ENCODE measurements at places on chromosomes 1 and 21.
A peak's percentile ranks its signal among the peaks of the same experiment; 100 is the strongest.

GRCh38 chr1:6612641-6613360 is 730 bp upstream of the PHF13 start:
- no peak for DNase-seq

DNA sequence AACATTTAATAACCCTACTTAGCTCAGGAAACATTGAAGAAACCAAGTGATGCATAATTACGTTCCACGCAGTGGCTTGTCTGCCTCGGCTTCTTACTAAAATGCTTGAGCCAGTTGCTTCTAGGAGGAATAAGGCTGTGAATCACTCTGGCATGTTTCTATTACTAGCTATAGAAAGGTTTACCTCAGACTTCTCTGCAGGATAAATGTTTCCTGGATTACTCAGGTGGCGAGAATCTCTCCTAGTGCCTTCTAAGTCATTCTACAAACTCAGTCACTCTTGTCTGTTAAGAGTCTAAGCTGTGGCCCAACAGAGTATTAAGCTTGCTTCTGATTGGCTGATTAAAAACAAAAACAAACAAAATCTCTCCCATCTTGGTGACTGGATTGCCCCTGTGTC is 92.0 kb upstream of the RALGPS2 start:
- peak; percentile 33 for DNase-seq

DNA sequence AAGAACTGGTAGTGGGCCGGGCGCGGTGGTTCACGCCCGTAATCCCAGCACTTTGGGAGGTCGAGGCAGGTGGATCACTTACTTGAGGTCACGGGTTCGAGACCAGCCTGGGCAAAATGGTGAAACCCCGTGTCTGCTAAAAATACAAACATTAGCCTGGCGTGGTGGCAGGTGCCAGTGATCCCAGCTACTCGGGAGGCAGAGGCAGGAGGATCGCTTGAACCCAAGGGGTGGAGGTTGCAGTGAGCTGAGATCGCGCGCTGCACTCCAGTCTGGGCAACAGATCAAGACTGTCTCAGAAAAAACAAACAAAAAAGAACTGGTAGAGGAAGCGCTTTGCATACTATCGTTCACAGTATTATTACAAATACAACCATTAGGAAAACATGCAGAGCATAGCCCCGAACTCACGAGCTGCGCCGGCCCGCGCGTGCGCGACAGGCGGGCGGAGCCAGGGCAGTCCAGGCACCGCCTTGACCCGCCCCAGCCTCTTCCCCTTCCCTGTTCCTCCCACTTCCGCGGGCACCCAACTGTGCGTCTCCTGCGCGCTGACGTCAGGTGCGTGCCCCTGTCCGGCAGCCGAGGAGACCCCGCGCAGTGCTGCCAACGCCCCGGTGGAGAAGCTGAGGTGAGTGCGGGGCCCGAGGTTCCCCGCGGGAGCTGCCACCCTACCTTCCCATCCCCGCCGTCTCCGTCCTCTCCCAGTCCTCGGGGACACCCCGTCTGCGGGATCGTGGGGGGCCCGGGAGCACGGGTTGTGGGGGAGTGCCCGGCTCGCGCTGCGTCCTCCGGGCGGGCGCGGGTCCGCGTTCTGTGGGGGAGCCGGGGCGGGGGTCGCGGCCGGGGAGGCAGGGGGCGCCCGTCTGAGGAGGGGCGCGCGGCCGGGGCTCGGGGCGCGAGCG is at the start of gene CDC42:
Gene CDC42 (plus strand): TSS at position 595 of the 902 bp plus-strand sequence. CDS start 25,770 bp downstream, outside the sequence.
- peak; percentile 73 for DNase-seq

DNA sequence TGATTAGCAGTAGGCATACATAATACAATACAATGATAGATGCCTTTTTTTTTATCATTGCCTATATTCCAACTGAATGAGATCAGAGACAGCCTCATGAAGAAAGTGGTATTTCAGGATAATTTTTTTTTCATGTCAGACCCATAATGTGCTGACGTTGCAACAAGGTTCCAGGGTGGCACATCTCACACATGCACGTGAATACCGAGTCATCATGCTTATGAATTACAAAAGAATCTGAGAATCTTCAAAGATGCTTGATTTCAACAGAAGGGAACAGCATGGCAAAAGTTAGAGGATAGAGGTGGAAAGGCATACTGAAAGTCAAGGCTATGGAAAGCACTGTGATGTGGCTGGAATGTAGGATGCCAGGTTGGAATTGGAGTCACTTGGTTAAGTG is 5.0 kb upstream of the RNF11 start:
- no peak for DNase-seq

GRCh38 chr1:207941665-207942064 is 30.7 kb upstream of the CD34 start:
- no peak for DNase-seq

DNA sequence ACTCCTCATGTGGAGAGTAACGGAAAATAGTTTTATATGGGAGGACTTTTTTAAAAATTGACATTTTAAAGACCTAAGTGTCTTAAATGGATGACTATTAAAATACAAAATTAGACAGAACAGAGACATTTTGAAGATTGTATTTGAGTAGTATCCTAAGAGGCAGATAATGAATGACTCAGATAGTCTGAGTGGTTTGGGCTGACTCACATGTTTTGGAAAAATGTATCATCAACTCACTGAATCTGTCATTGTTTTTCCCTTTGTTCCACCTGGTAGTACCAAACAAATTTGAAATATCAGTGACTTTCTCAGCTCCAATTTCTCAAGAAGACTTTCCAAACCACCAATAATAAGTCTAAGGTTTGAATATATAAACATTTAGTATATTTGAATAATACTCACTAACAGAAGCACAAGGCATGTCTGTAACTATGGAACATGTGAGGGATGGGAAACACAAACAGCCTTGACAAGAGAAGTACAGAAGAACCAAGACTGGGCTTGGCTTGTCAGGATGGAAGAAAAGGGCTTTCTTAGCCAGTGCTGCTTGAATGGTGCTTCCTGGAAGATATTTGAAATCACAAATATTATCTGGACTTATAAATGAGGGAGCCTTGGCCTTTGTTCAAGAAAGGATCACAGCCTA is 90.6 kb downstream of the SGIP1 start:
- DNase-seq, result peak; percentile 33

GRCh38 chr1:30691480-30691879 is 31.9 kb downstream of the MATN1 start:
- DNase-seq, result no peak

DNA sequence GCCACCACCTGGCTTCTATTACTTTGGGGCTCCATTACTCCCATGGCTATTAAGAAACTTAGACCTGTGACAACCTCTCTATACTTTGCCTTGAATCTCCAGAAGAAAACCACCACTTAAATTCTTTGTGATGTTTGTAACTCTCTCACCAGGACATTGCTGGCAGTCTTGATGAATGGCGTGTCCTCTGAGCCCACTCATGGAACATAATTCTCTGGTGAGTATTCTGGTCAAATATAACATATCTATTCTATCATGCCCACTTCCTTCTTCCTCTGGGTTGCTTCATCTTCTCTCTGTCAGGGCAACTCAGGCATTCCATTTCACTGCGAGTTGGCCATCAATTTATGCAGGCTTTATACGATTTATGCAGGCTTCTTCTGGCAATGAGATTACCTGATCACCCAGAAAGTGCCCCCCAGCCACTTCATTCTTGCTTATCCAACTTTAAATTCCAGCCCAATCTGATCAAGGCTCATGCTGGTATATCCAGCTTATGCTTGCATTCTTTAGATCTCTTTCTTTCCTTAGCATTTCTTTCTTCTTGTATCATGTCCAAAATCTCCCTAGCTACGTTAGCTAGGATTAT is 112.0 kb upstream of the CHRM3 start:
- DNase-seq, result peak; percentile 10

DNA sequence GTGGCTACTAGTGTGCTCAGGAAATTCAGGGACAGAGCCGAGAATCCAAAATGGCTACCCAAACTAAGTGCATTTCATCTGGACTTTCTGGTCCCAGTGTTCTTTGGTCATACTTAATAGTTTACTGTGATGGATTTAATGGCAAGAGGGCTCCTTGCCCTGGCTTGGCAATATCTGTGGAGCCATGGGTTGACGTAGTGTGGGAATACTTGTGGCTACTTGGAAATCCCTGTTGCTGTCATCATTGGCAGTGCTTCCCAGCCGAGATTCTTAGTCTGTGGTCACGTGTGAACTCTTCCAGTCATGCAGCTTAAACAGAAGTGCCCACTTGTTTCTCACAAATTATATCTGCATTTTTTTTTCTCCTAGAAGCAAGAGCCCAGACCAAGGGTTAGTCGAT is 198.9 kb downstream of the HS2ST1 start:
- DNase-seq, result peak; percentile 94

DNA sequence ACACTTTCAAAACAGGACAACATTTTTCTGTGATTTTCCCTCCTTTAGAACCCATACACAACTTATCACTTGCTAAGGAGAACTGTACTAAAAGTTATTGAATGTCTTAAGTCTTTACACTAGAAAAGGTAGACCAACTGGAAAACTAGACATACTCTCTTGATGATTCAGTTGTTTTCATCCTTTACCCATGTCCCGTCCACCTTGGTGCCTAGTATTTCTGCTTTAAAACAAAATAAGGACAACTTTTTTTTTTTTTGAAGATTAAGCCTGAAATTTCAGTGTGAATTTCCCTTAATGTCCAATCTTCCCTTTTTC is 4.5 kb downstream of the CDKN2C start:
- no peak for DNase-seq

DNA sequence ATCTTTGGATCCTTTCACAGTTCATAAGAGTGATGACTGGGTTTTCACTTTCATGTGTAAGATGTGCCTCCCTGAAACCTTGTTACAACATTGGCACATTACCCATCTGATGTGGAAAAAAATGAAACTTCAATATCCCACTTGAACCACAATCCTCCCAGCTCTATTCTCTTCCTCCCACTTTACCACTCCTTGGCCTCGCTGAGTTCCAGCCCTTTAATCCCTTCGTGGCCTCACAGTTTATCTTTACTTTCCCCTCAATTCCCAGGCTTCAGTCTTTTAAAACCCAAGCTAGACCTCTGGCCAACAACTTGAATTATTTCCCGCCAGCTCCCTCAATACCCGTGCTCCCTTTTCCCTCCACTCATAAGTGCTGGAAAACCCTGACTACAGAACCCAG is 25.0 kb upstream of the CTTNBP2NL start:
- no peak for DNase-seq

- DNase-seq, result no peak
Measured at GRCh38 chr1:50633465-50633864, 210.2 kb upstream of the DMRTA2 start.

GRCh38 chr1:15299179-15299578 is 52.2 kb downstream of the FHAD1 start:
- DNase-seq, result no peak

DNA sequence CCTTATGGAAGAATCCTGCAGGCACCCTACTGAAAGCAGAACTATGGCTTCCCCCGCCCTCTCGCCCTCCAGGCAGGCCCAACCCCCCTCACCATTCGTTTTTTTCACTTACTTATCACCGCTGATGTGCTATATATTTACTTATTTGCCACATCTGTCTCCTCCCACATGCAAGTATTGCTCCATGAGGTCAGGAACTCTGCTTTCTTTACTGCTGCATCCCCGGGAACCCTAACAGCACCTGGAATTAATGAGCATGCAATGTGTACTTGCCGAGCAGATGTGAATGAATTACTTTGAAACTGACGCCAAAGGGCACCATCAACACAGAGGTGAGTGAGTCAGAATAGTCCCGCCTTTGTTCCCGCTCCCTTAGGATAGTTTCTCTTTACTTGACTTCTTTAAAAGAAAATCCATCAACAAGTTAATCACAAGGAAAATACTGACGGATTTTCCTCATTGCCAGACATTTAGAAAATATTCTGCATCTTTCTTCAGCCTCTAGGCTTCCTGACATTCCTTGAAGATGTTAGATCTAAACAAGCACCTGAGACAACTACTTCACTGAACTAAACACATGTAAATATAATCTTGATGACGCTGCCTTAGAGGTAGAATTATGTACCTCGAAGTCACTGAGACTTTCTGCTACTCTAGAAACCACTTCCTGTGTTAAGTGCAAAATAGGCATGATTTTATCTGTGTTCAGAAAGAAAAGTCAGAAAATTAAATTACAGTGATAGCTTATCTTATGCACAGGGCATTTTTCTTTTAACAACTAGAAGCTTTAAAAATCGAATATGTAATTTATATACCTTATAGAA is 17.5 kb upstream of the RAB4A start:
- no peak for DNase-seq

DNA sequence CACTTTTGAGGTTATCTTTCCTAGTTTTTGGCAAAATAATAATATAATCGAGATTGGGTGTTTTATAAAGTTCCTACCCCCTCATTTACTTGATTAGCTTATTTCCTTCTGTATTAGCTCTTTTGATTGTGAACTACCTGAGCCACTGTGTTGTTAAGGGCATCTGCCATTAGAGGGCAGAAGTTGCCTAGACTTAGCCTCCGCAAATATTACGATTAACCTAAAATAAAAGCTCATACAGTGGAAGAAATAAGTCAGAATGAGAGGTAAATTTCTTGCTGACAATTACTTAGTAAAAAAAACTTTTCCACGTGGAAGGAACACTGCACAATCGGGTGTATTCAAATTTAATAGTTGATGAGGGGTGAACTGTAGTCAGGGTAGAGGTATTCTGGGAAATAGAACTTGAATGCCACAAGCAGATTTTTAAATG is 2.3 kb downstream of the H3-3A start:
- DNase-seq, result no peak

- DNase-seq, result no peak
Measured at GRCh38 chr1:57066980-57067610, 101.3 kb upstream of the C8B start.

DNA sequence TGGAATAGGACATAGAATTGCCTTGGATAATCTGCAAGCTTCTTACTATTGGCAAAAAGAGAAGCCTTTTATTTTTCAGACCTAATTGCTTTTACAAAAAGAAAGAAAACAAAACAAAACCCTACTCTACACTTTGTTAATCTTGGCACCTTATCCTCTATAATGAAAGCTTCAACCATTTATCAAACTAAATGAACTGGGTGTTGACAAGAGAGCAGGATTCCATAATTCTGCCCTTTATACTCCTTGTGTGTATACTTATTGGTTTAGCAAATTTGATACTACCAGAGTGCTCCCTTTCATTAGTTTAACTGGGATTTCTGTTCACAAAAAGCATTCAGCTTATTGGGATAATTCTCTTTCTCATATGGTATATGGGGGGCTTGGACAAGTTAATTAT is 3.0 kb upstream of the TMCC2 start:
- no peak for DNase-seq

All from AG09309 (cell line).